ENCODE measurements at places on chromosomes 4 and X.

- no peak for DNase-seq
Measured at GRCh38 chr4:88719381-88719780, 21.8 kb upstream of the NAP1L5 start.

DNA sequence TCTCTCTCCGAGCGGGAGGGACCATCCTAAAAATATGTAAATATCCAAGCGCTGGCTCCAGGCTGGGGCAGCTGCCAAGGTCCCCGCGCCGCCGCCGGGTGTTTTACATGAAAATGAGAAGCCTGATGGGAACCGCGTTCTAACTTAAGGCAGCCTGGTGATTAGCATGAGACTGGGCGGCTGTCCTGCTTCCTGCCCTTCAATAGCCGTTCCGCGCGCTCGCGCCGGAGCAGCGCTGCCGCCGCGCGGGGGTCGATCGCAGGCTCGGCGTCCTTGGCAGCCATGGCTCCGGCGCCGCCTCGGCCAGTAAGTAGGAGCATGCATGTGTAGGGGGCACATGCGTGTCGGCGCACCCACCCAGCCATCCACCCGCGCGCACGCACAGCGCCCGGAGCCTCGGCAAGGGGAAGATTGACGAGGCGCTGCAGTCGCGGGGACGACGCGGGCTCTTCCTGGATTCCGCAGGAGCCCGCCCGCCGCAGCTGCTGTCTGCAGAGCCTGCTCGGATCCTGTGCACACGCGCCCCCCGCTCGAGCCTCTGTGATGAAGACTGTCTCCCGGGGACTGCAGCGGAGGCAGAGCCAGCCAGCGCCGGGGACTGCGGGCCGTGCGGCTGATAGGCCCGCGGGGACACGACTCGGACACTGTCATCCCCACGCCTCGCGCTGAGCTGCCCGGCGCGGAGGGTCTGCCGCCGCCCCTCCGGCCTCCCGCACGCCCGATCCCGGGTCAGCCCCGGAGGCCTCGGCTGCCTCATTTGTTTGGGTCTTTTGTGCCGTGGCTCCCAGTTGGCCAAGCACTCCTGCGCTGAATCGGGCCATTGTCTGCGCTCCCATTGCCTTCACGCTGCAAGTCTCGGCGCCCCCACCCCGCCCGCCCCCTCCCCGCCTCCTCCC is 734 bp downstream of the STOX2 start:
- no peak for DNase-seq

DNA sequence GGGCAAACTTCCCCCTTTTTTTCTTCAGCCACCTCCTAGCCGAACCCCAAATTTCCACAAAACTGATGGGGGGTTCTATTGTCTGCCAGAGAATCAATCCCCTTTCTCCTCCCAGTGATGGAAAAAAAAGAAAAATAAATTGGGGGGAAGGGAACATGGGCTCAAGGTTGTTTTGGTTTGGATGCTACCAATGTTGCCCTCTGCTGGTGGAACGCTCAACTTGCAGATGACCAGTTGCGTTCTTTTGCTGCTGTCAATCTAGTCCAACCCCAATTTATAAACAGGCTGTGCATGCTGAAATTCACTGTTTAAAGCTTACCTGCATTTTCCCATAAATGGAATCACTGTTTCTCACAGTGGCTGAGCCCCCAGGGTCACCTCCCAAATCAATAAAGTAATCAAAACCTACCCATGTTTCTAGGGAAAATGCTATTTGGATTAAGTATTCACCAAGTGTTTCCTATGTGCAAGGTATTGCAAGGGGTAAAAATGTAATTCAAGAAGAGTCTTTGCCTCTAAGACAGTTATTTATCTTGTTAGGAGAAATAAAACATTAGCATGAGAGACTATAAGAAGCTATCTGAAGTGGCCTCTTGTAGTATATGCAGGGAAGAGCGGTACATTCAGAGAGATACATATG is 116.7 kb upstream of the TMEM164 start:
- DNase-seq, result no peak

DNA sequence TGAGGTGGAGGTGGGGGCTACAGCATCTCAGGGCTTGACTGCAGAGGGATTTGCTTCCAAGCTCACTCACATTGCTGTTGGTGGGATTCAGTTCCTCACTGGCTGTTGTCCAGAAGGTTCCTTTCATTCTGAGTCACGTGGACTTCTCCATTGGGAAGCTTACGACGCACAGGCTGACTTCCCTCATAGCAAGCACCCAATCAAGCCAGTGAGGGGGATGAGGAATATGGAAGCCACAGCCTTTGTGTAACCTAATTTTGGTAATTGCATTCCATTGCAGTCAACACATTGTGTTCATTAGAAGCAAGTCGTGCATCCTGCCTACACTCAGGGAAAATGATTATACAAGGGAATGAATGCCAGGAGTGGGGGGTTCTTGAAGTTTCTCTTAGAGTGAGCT is 32.7 kb upstream of the MXRA5 start:
- DNase-seq, result no peak

DNA sequence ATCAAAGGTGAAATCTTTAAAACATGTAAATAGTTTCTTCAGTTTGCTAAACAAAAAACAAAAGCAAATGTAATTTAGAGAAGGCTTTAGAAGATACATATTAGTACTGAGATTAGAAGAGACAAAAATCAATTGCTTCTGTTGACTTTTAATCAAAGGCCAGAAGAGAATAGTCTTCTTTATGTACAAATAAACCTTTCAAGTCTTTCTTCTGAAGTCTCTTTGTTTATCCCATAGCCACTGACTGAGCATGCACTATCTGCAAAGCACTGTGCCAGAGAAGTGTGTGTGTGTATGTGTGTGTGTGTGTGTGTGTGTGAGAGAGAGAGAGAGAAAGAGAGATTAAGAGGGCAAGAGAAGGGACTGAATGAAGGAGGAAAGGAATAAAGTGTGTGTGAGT is 198.4 kb downstream of the GLUD2 start:
- DNase-seq, result no peak

DNA sequence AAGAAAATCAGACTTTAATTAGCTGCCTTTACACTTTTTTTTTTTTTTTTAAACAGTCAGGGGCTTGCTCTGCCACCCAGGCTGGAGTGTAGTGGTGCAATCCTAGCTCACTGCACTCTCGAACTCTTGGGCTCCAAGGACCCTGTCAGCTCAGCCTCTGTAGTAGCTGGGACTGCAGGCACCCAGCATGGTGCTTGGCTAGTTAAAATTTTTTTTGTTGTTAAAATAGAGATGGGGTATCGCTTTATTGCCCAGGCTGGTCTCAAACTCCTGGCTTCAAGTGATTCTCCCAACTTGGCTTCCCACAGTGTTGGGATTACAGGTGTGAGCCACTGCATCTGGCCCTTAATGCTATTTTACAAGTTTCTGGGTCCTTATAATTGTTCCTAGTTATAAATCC is 359.1 kb downstream of the SPRY1 start:
- no peak for DNase-seq

DNA sequence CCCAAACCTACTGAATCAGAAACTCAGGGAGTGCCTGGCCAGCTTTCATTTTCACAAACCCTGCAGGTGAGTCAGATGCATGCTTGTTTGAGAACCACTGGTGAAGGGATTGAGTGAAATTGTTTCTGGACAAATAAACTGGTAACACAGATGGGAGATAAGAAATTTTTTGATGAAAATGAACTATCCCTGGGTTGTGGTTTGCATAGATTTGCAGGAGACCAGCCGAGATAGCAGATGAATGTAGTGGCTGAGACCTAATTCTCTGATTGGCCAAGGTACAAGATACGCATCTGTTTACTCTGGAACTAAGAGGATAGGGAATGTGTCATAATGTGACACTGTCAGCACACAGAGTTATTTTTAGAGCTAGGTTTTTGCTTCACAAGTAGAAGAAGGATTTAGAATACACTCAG is 117.8 kb upstream of the NOCT start:
- DNase-seq, result no peak

- DNase-seq, result peak; percentile 88
Measured at GRCh38 chr4:40283968-40284367, 51.2 kb upstream of the CHRNA9 start.

- DNase-seq, result no peak
Measured at GRCh38 chr4:73034896-73035295, 34.6 kb downstream of the COX18 start.
